ENCODE measurements at places on chromosomes 6 and 20.

DNA sequence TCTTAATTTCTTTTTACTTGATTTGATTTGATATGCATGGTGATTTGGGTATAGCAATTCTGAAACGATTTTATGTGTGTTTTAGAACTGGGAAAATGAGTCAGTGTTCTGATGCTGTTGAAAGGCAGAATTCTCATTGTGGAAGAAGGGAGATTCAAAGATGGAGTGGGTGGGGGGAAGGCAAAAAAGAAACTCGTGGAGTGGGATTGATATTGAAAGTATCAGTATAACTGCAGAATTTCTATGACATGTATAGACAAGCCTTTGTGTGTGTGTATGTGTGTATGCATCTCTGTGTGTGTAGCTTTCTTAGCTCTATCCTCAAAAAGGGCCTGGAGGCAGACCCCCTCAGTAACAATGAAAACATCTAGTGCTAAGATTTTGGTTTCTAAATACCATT lies 184.3 kb upstream of the OLIG3 start:
- no peak for DNase-seq

- no peak for DNase-seq
Measured at GRCh38 chr20:52402950-52403349, 211.4 kb upstream of the ZFP64 start.

DNA sequence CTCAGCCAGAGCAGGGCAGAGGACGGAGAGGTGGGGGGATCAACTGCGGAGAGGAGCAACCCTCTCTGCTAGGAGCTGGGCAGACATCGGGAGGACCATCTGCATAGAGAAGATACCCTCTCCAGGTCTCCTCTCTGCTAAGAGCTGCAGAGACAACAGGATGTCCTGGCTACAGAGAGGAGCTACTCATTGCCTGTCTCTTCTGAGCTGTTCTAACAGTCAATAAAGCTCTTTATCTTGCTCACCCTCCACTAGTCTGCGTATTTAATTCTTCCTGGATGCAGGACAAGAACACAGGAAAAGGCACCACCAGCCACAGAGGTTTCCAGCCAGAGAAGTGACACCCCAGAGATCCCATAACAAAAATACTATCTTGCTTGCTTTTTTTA lies 871.1 kb upstream of the GJE1 start:
- no peak for DNase-seq

GRCh38 chr6:130681028-130681427 lies 146.2 kb upstream of the SMLR1 start:
- no peak for DNase-seq

GRCh38 chr20:31681769-31682168 lies 40.9 kb downstream of the BCL2L1 start:
- DNase-seq: no peak

DNA sequence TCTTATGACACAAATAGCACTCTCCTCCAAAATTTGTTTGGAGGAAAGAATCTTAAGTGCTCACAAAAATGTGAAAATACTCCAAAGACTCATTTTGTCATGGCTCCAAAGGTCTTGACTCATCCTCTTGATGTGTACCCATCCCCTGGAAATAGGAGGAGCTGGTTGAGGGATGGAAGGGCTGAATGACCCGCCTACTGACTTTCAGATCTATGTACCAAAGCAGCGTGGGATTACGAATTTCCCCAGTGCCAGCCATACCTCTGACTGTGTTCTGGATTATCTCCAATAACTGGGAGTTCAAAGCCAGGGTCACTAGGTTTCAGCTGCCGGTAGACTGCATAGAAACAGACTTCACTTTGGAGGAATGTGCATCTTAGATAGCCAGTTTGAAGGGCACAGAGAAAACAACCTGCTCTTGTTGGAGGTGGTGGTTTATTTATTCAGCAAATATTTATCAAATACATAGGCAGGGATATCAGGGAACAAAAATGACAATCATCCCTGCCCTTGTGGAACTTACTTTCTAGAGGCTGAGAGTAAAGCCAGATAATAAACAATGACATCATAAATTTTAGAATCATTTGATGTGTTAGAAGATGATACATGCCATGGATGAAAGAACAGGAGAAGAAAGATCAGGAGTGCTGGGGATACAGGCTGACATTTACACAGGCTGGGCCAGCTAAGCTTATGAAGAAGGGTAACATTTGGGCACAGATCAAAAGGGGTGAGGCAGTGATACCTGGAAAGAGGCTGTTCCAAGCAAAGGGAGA lies 246.6 kb downstream of the TBXT start:
- no peak for DNase-seq

DNA sequence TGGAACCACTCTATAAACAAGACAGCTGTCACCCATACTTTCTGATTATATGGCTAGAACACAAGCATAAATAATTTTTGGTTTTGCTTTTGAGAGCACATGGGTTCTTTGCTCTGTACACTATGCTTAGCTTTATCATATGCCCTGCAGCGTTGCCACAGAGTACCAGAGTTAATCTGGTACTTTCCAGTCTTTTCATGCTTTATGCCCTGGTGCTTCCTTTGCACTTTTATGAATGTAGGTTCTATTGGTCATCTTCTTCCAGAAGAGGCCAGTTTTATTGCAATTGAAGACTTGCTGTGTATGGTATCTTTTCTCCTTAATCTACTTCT lies 20.8 kb downstream of the SHLD1 start:
- DNase-seq: no peak

DNA sequence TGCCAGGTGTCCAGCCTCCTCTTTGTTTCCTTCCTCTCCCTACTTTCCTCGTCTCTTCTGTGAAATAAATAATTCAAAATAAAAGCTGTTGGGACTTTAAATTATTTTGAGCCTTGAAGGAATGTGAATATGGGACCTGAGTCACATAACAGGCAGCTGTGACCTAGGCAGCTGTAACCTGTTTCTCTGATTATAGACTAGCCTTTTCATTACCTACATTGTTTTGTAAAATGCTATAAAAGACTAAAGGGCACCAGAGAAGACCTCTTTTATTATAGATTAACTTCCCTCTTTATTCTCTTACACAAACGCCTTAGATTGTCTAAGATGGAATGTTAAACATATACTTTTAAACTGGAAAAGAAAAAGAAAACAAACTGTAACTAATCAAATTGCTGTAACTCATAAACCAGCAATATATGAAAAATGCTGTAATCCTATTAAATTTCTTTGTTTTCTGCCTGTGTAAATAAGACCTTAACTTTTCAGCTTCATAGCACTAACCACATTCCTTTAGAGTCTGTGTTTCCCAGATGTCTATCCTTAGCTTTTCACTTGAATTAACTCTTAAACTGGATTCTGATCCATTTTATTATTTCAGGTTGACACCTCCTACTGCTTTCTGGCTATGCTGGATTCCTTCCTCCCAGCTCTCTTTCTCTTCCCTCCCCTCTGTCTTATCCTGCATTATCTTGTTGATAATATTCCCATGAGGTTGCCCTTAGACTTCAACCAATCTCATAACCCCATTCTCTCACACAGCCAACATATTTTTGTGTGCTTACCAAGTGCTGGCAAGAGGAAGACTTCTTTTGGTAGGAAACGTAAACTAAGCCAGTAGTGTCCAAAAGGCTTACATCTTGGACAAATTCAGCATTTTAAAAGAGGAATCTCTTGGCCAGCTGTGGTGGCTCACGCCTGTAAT lies 69.2 kb downstream of the TPD52L1 start:
- DNase-seq: no peak

DNA sequence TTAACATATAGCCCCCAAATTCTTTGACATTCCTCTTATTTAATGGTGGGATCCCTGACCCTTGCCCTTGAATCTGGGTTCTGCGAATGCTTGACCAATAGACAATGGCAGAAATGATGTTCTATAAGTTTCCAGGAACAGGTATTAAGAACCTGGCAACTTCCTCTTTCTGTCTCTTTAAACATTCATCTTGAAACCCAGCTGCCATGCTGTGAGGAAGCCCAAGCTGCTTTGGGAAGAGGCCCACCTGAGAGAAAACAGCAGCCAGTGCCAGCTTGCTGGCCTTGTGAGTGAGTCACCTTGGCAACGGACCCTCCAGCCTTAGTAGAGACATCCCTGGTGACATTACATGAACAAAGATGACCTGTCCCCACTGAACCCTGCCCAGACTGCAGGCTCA lies 45.2 kb upstream of the RALY start:
- DNase-seq: no peak

- DNase-seq: no peak
Measured at GRCh38 chr6:123024976-123025375, 28.9 kb downstream of the CLVS2 start.

- DNase-seq: no peak
Measured at GRCh38 chr6:43933148-43933885, 163.3 kb downstream of the VEGFA start.

GRCh38 chr6:114200891-114201290 lies 141.9 kb downstream of the HS3ST5 start:
- DNase-seq: no peak

- DNase-seq: no peak
Measured at GRCh38 chr6:156319707-156320106, 457.5 kb upstream of the ARID1B start.

DNA sequence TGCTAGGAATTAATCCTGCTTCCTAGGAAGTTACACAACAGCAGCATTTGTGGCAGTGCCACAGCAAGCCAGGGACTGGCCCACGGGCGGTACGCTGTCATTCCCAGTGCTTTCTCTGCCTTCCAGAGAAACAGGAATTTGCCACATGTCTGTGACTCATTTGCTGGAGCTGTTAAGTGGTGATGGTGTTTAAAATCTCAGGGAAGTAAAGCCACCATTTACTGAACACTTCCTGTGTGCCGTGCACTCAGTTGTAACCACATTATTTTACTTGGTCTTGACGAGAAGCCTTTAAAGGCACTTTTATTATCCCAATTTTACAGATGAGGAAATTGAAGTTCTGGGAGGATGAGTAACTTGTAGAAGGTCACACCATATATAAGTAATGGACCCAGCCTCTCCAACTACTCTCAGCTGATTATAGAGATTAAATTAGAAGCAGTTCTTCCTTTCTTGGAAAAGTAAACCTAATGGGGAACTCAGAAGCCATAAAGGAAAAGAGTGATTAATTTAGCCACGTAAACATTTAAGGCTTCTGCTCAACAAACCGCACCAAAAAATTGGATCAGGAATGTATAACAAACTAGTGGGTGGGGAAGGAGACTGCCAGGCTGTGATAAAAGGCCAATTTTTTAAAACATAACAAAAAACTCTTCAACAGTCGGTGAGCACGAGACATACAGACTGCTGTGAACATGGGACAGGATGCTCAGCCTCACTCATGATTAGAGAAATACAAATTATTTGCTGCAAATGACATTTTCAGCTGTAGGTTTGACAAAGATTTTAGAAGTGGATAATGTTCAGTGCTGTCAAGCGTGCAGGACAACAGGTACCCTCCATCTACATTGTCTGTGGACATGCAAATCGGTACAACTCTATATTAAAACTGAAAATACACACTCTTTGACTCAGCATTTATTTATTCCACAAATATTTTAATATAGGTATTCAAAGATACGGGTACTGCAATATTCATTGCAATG lies 311.2 kb downstream of the NRN1 start:
- no peak for DNase-seq

GRCh38 chr20:64036346-64037198 lies 590 bp downstream of the C20orf204 start:
- DNase-seq: no peak

- DNase-seq: no peak
Measured at GRCh38 chr20:10090588-10091166, 55.9 kb downstream of the ANKEF1 start.

GRCh38 chr6:53975941-53976615 lies 135.2 kb upstream of the MLIP start:
- no peak for DNase-seq

DNA sequence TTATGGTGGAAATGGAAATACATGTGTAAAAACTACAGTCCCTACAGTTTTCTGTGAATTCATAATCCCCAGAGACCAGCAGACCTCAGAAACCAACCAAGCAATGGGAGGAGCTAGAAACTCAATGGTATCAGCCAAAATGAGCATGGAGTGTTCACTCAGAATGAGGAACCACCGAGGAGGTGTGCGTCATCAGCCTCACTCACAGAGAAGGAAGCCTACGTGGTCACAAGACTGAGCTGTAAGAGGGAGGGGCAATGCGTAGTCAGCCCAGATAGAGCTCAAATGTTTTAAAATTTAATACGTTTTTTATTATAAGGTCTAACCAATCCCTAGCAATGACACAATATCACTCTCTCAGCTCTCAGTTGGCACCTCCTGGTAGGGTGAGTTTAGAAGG lies 17.4 kb downstream of the MYLK4 start:
- DNase-seq: no peak

DNA sequence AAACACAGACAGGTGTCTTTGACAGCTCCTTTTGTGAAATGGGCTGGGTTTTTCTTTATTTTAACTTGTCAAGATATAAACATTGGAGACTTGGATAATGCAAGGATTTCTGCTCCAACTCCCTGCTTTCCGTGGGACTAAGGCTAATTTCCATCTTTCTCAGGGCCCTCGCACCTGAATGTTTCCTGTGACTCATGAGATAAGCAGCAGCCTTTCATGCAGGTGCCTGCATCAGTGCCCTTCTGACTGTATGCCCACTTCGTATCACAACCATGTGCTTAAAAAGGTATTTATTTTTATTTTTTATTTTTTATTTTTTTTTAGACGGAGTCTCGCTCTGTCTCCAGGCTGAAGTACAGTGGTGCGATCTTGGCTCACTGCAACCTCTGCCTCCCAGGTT lies 736.1 kb downstream of the DOK5 start:
- no peak for DNase-seq

Measured in activated CD8-positive, alpha-beta memory T cell treated with anti-CD3 and anti-CD28 coated beads for 1 hour (primary cell).